Activated CD4-positive, alpha-beta memory T cell treated with anti-CD3 and anti-CD28 coated beads for 36 hours (primary cell): ENCODE measurements at places on chromosomes 13 and 19. TPM values are rescaled to one million over a fixed set of nuclear protein-coding genes. Genes with fewer than 3 reads are reported as not detected.

TEX26 gene
- not detected for total RNA-seq

SDHAF1 gene
- total RNA-seq = 15.8 TPM

CEACAM4 gene
- total RNA-seq = not detected

TEX29 gene
- total RNA-seq = 0.39 TPM

DNA sequence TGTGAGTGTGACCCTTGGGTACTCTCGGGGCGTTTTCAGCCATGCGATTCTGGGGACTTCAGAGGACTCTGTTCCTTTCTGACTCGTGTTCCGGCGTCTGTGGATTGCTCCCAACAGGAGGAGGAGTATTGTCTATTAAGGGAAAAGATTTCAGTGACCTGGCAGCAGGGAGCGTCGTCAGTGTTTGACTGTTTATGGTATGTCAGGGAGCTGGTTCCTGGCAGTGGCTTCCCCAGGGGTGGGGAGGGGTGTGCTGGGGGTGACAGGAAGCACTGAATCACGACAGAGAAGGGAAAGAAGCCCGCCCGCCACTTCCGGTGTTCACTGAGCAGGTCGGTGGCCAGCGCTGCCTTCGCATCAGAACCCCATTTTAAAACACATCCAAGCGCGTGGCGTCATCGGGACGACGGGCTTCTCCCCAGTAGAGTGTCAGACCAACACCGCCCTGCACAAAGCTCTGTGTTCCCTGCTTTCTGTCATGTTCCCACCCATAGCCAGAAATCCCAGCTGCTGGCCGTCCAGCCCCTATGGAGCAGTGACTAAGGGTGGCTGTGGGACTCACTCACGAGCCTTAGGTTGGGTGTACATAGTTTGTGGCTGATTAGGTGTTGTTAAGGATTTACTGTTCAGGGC lies 33.8 kb downstream of the COL4A2 start:
- DNase-seq = peak; percentile 83

- DNase-seq = no peak
These were observed 368.5 kb upstream of the ZNF507 start for GRCh38 chr19:31976775-31977536.

GRCh38 chr13:28246891-28247290 lies 108.5 kb downstream of the PAN3 start:
- no peak for DNase-seq

GRCh38 chr13:90395846-90396245 lies 951.6 kb upstream of the MIR17HG start:
- no peak for DNase-seq

DNA sequence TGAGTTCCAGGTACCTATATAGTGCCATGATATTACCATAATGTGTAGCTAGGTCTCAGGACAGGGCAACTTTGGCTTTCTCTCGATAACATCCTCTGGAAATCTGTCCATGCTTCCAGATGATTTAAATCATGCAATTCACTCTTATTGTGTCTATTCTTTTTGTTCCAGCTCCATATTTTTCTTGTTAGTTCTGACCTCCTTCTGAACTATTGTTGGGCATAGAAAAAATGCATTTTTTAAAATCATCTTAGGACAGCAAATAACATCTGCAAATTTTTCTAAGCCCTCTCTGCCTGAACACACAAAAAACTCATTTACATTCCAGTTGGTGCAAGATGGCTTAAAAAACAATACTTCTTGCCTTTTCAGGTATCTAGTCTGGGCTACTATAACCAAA lies 1561.0 kb upstream of the MIR17HG start:
- no peak for DNase-seq

DNA sequence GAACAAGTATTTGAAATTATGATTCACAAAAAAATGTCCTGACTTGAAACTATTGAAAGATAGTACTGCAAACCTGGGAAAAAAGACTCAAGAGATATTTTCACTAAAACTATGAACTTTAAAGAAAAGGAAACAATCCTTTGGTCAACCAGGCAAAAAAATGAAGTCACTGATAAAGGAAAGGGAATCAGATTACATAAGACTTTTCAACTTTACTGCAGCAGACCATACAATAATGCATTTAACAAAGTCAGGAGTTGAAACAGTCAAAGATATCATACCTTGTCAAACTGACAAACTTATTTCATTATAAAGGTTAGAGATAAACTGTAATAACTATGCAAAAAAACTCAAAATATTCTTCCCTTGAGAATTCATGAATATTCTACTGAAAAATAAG lies 361.6 kb downstream of the DLEU7 start:
- DNase-seq = no peak

DNA sequence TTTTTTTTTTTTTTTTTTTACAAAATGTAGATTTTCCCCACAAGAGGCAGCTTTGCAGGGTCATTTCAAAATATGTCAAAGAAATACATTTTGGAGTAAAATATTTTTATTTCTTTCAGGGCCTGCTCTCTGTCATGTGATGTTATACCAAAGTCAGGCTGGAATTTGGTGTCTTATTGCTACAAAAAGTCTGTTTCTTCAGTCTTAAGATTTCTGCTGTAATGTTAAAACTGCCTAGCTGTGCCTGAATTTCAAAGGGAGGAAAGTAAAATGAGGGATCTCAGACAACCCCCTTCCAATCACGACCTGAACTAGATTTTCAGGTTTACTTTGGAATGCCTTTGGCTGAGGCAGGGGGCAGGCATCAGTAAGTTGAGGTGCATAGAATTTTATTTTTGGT lies 12.8 kb upstream of the GTF2F2 start:
- DNase-seq = no peak

- DNase-seq = no peak
These were observed 18.4 kb downstream of the MAG start for GRCh38 chr19:35310331-35310730.

- no peak for DNase-seq
These were observed 27.6 kb upstream of the N4BP2L1 start for GRCh38 chr13:32455594-32455903.

- no peak for DNase-seq
These were observed 8.7 kb upstream of the NBEA start for GRCh38 chr13:34933349-34933748.

DNA sequence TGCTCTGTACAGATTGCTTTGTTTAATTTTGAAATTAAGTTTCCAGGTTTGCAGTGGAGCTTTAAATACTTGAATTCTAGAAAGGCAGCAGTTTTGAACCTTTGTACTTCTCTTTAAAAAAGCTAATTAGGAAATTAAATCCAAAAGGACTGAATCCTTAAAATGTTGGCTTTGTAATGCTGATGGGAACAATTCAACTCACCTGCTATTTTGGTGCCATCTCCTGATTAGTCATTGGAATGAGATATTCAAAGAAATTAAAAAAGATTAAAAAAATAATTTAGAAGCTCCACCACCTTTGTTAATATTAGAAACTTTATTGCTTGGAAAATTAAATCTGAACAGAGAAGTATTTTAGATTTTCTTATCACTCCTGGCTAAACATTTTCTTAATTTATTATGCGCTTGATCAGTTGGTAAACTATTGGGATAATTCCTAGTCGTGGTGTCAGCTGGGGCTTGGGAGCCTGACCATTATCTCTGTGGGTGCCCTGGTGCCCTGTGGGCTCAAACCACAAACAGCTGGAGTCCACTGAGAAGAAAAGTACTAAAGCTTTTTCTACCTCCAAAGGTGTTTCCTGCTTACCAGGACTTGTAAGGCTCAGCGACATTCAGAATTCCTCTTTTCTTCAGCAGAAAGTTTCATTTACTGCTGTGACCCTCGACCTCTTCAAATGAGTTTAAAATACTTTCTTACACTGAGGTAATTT lies 540.4 kb downstream of the DIAPH3 start:
- DNase-seq = no peak

DNA sequence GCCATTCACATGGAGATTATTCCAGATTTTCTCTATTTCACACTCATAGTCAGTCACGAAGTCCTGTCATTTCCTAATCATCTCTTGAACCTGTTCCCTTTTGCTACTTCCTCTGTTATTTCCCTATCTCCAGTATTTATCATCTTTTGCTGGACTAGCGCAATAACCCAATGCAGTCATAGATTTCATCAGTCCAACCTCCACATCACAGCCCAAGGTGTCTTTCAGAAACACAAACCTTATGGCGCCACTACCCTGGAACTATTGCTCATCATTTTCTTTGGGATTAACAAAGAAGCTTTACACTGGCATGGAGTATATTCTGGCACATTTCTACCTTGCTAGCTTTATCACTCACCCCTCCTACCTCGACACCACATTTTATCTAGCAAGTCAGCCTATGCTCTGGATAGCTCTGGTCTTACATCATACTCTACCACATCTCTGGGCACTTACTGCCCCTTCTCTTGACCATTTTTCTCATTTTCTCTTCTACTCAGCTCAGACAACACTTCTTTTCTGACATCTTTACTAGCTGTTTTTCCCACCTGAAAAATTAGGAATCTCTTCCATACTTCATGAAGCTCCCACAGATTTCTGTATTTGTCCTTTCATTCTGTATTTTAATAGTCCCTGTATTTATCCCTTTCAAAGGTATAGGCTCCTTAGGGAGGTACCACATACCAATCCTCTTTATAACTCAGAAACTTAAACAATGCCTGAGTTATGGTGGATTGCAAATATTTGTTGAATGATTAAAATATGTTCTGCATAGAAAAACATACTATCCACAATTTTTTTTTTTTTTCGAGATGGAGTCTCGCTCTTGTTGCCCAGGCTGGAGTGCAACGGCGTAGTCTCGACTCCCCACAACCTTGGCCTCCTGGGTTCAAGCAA lies 534.7 kb downstream of the KLF12 start:
- DNase-seq = no peak

DNA sequence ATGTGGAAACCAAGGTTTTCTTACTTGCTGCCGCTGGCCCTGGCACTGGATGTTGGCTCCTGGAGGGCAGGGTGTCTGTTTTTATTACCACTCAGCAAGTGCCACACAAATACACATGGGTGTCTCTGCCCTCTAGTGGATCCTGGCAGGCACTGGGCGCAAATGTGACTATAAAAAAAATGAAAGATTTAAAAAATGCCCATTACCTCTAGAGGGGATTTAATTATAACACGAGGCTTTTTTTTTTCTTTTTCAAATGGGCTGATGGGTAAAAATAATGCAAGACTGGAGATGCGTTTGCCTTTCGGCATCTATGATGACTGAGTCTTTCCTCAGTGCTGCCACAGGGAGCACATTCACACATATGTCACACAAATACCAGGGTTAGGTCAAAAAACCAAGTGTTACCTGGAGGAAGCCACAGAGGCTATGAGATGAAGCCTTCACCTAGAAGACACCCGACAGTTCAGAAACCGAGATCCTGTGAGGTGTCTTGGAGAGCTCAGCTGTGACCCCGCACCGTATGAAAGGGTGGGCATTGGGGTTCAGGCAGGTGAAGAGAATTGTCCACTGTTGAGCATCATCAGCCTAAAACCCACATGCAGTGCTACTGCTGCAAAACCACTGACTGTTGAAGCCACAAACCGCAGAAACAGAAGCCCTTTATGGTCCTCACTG lies 25.7 kb downstream of the CHAMP1 start:
- DNase-seq = peak; percentile 63
